ENCODE measurements at places on chromosomes 5 and 9.

DNA sequence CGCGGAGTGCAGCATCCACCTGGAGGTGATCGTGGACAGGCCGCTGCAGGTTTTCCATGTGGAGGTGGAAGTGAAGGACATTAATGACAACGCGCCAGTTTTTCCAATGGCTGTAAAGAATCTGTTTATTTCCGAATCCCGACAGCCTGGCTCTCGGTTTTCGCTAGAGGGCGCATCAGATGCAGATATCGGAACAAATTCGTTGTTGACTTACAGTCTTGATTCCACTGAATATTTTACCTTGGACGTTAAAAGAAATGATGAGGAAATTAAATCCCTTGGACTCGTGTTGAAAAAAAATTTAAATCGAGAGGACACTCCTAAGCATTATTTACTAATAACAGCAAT lies 611 bp downstream of the PCDHA3 start:
- DNase-seq, result no peak

DNA sequence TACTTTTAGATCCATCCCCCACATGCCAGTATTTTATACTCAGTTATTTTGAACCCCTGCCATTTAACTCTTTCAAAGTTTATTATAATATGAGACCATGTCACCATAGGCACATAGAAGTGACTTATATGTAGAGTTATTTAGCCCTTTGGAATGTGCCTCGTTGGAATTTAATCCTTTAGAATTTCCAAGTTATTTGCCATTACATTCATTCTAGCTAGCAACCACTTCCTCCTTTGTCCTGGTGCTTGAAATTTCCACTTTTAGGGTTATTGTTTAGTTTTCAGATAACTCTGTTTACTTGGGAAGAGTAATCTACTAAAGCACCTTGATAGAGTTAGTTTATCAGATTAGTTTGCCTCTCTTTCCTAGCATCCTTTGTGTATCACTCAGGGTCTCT lies 82.8 kb upstream of the TLE1 start:
- DNase-seq, result no peak

DNA sequence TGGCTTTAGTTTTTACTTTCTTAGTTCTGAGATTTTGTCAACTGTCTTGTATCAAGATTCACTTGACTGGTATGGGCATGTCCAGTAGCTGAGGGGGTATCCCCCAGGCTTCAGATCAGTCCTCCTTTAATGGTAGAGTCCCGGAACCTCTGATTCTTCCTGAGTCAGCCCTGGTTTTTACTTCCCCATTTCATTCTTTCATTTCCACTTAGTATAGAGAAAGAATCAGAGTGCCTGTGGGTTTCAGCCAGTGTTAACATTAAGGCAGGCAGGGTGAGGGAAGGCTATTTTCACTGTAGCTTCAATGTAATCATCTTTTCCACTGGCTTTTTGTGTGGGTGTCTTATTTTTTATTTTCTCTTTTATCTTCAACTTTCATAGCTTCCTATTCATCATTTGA lies 8.3 kb upstream of the COMMD10 start:
- DNase-seq, result no peak

DNA sequence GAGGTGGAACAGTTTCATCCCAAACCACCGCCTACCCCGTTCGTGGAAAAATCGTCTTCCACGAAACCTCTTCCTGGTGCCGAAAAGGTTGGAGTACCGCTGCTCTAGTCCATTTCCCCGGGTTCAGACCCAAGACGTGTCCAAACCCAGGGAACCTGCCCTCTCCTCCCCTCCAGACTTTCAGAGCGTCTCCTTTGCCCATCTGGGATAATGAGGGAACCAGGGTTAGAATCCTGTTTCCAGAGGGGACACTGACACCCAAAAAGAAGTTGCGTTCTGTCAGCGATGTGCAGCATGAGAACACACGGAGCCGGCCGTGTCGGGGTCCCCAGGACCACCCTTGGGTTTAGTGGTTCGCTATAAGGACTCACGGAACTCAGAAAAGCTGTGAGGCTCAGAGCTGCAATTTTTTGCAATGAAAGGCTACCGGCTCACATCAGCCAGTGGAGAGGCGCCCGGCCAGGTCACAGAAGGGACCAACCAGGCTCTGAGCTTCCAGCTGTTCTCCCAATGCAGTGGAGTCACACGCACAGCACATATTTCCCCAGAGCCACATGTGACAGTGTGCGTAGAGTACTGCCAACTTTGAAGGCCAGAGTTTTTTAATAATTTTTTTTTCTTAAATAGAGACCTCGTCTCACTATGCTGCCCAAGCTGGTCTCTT lies 19.4 kb downstream of the LAMC3 start:
- no peak for DNase-seq

- DNase-seq, result peak; percentile 61
These were observed 31.6 kb downstream of the TNPO1 start for GRCh38 chr5:72847989-72848473.

- no peak for DNase-seq
These were observed 14.2 kb downstream of the GLIPR2 start for GRCh38 chr9:36150574-36151315.

DNA sequence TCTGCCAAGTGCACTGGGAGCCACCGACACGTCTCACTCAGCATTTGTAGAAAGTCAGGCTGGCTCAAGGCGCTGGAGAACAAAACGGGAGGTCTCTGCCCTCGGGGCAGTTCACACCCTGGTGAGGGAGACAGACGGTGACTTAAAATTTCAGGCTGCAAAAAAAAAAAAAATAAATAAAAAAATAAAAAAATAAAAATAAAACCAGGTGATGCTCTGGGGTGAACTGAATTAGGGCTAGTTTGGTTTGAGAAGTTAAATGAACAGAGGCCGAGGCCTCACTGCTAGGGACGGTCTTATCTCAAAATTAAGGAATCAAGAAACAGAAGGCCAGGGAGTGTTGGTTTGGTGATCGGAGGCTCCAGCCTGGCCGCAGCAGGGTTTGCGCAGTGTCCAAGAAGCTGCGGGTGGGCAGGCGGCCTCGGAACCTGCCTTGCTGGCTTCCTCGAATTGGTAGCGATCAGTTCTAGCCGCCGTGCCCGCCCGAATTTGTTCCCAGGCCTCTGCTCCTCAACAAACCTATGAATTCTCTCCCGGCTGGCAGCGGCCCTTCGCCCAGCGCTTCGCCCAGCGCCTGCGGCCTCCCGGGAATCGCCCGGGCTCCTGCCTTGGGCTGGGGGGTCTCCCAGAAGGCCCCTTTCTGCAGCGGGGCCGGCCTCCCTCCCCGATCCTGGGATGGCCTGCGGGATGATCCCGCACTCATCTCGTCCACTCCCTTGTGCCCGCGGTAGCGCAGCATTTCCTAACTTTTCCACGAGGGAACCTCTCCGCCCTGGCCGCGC lies 1.5 kb downstream of the NKX2-5 start:
- DNase-seq, result no peak

GRCh38 chr9:134757216-134757975 lies 115.8 kb downstream of the COL5A1 start:
- no peak for DNase-seq

GRCh38 chr5:52787600-52788504 lies at the start of the genes ITGA1 and PELO:
Gene ITGA1 (plus strand): TSS chr5:52787916. CDS start chr5:52788354, 438 bp downstream.
Gene PELO (plus strand): TSS chr5:52787916. CDS start chr5:52800395, 12,479 bp downstream.
- peak; percentile 39 for DNase-seq

GRCh38 chr5:1180841-1181271 lies 20.5 kb upstream of the SLC6A19 start:
- DNase-seq, result no peak

GRCh38 chr5:170443624-170444023 lies 54.5 kb upstream of the KCNMB1 start:
- no peak for DNase-seq

GRCh38 chr5:10400831-10401230 lies 40.8 kb upstream of the ROPN1L start:
- DNase-seq, result no peak

GRCh38 chr9:129282272-129282671 lies 104.2 kb upstream of the IER5L start:
- peak; percentile 4 for DNase-seq

- no peak for DNase-seq
These were observed 214.7 kb downstream of the IRX2 start for GRCh38 chr5:2536632-2537377.

DNA sequence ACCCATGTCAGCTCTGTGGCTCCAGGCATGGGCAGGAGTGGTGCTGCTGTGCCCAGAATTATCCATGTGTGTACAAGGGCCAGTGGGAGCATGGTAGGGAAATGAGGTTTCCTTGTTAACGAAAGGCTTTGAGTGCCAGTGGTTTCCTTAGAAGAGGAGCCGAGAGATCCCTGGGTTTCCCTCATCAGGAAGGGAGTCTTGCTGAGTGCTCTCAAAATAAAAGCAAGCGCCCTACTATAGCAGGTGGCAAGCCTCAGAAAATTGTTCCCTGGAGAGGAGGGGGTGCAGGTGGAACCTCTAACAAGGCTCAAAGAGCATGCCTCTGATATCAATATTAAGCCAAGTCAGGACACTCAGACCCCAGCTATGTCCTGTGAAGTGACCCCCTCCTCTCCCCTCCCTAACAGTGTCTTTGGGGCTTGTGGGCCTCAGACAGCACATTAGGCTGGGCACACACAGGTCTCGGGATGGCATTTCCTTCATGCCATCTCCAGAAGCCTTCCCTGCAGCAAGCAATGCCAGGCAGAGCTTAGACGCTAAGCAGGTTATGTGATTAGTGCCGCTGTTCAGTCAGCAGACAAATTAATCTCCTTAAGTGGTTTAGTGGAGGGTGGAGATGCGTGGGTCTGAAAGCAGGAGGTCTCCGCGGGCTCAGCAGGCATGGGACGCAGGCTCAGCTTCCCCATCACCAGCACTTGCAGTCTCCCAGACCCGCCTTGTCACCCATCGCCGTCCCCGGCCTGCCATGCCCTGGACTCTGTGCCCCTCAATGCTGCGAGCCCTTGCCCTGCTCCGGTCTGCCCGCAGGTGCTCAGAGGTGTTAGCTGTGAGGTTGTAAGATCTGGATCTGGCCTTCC lies 60.0 kb upstream of the RARS1 start:
- no peak for DNase-seq

- DNase-seq, result no peak
These were observed 228.5 kb downstream of the ESM1 start for GRCh38 chr5:54756796-54757402.

DNA sequence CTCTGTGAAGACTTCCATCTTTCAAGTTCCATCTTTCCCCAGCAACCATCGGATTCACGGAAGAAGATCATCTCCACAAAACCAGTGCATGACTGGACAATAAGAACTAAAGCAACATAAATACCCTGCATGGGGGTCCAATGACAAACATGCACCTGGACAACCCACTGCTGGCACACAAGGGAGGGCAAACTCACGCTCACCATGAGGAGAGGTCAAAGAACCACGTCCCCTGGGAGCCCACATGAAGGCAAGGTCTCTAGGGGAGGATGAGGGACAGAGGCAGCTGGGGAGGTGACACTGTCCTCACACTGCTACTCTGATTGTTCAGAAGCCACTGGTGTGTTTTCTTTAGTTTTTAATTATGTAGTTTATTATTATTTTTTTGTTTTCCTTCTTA lies 190.8 kb downstream of the MED10 start:
- no peak for DNase-seq

DNA sequence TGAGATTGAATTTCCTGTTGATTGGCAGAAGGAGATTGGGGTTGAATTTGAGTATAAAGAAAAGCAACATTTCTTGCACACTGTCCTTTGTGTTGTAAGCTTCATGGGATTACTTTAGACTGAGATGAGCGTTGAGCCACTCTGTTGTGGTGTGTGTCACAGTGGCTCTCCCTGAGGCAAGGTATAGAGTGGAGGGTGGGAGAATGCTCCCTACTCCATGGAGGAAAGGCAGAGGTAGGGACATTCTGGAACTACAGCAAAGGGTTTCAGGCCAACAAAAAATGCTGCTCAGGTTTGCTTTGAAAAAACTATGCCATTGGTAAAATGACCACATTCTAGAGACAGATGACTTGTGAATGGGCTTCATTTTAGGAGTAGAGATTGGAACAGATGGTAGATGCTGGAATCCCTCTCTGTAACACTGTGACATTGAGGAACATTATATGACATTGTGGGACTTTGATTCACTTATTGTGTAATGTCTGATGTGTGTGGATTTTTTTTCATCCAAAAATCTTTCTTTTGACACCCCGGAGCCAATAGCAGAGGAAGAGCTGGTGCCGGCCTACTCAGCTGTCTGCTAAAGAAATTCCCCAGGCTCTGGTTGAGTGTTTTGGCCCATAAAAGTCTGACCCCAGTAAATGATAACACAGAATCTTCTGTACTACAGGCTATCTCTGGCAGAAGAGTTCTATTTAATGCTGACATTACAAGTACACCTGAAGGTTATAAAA lies 6.2 kb upstream of the CEP120 start:
- DNase-seq, result no peak

- DNase-seq, result no peak
These were observed 40.5 kb downstream of the ANKDD1B start for GRCh38 chr5:75651575-75652238.

- DNase-seq, result no peak
These were observed 247.0 kb downstream of the YTHDC2 start for GRCh38 chr5:113760486-113760885.

GRCh38 chr5:168132241-168132641 lies 159.2 kb upstream of the WWC1 start:
- no peak for DNase-seq

DNA sequence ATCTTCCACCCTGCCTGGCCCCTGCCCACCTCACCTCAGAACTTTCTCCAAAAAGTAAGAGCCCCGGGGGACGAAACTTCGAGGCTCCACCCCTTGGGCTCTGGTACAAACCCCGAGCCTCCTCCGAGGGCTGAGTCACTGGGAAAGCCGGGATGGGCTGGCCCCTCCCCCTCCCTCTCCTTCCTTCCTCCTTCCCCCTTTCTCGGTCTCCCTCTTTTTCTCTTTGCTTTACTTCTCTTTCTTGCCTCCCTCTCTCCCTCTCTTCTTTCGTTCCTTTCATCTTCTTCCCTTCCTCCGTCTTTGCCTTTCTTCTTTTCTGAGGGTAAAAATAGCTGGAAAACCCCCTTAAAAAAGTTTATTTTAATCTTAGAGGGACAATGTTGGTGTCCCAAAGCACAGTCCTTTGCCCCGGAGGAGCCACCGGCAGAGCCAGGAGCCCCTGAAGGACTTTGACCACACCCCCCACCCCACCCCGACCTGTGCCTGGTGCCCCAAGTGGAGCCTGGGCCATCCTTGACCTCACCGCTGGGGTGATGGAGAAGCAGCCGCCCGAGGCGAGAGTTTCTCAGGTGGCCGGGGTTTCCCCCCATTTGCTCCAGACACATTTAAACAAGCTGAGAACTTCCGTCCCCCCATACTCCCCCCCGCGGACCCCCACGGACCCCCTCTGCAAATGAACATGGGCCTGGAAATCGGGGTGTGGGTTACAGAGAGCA lies 5.7 kb upstream of the NOTCH1 start:
- no peak for DNase-seq

- no peak for DNase-seq
These were observed 201.6 kb downstream of the GOLPH3 start for GRCh38 chr5:31972558-31972957.

DNA sequence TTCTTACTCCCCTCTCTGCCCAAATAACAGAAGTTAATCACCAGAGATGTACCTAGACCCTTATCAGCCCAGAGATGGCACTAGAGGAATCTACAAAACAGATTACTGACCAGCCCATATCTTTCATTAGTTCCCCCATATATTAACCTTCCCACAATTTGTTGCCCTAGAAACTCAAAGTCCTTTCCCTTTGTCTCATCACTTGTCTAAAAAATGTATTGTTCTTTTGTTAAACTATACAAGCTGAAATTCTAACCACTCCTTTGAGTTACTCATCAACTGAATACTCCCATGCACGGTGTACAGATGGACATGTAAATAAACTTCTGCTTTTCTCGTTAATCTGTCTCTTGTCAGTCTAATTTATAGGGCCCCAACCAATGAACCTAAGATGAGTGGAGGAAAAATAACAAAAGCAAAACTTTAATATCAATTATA lies 130.9 kb downstream of the CCDC192 start:
- no peak for DNase-seq
